ENCODE measurements at places on chromosomes 1 and 21. TPM values are rescaled to one million over a fixed set of nuclear protein-coding genes. Genes with fewer than 3 reads are reported as not detected.

Gene PLCH2
- total RNA-seq, result 0.71 TPM

Gene TMIGD3
- 4.0 TPM for total RNA-seq

Gene BSND
- not detected for total RNA-seq

Gene VHLL
- total RNA-seq, result not detected

Gene GJA8
- not detected for total RNA-seq

Gene FPGT
- total RNA-seq, result 16.4 TPM

Gene ITLN2
- not detected for total RNA-seq

Gene ZNF683
- total RNA-seq, result 0.24 TPM

Gene CD101
- total RNA-seq, result 1.2 TPM

Gene C1orf116
- 0.36 TPM for total RNA-seq

Gene SPRR2A
- not detected for total RNA-seq

Gene PARS2
- 3.0 TPM for total RNA-seq

Gene CRP
- total RNA-seq, result 0.32 TPM

Gene ASPM
- total RNA-seq, result 1.6 TPM

Gene SELP
- 42.5 TPM for total RNA-seq

Gene SPATA45
- not detected for total RNA-seq

Gene GBP4
- 17.7 TPM for total RNA-seq

Gene OR2T29
- not detected for total RNA-seq

Gene VTCN1
- total RNA-seq, result not detected

Gene ANKRD65
- 1.5 TPM for total RNA-seq

Gene DNAH14
- 11.3 TPM for total RNA-seq

Gene TPTE
- not detected for total RNA-seq

Gene RHD
- total RNA-seq, result not detected

Gene VANGL2
- 1.3 TPM for total RNA-seq

Gene SLAMF8
- 8.0 TPM for total RNA-seq

Gene HSD11B1
- 21.5 TPM for total RNA-seq

Gene SFN
- 7.6 TPM for total RNA-seq

Gene TMEM50B
- 37.8 TPM for total RNA-seq

Gene GJB3
- 0.42 TPM for total RNA-seq

Data from aorta (tissue), 5 donors.